MCF 10A (cell line): ENCODE measurements at places on chromosomes 11 and 22.

- no peak overlapping the region for H3K4me3 ChIP-seq
- H3K4me1 ChIP-seq, result no peaks in the 10 kb centered on the region
- no peaks in the 10 kb centered on the region for H3K27me3 ChIP-seq
- peaks cover 41% of the 10 kb centered on the region for H3K36me3 ChIP-seq
Observed at GRCh38 chr11:1277936-1278512, 31.4 kb downstream of the TOLLIP start.

GRCh38 chr11:45948356-45948755 is 25.9 kb downstream of the LARGE2 start:
- peaks cover 94% of the 10 kb centered on the region for H3K36me3 ChIP-seq
- no peaks in the 10 kb centered on the region for H3K4me1 ChIP-seq
- no peaks in the 10 kb centered on the region for H3K27me3 ChIP-seq
- no peak for DNase-seq

DNA sequence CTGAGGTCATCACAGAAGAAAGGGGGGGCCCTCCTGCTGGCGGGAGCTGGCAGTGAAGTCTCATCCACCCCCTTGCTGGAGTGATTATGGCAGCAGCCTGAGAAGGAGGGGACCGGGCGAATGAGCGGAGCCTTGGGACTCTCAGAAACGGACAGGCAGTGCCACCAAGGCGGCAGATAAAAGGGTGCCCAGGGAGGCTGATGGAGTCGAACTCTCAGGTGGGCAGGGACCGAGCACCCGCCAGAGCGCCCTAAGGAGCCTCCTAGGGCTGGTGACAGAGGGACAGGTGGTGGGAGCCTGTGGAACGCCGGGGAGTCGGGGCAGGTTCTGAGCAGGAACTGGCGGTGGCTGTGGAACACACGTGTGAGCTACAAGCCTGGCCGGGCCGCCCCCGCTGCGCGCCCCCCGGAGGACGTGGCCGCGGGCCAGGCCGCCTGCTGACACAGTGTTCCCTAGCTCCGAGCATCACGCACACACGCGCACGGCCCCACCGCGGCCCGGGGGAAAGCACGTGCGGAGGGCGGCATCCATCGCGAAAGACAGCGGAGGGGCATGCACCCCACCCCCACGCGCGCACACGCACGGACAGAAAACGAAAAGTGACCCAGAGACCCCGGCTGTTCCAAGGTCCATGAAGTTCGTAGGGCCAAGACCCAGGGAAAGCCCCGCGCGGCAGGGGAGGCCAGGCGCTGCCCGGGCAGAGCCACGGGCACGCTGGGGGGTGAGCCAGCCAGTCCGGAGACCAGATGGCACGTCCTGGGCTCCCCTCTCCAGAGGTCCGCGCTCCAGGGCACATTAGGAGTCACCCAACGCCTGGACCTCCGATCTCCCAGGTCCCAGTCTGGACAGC is 1.0 kb downstream of the VWCE start:
- peaks cover 22% of the 10 kb centered on the region for H3K4me1 ChIP-seq
- peak overlapping the region; percentile 39 for H3K27ac ChIP-seq
- H3K27me3 ChIP-seq, result peaks cover 24% of the 10 kb centered on the region
- peak overlapping the region; percentile 44 for H3K4me3 ChIP-seq
- no peak for DNase-seq

GRCh38 chr22:23144432-23144831 is 845 bp upstream of the RAB36 start:
- H3K27me3 ChIP-seq, result no peaks in the 10 kb centered on the region
- H3K4me3 ChIP-seq, result no peak overlapping the region
- DNase-seq, result no peak
- no peaks in the 10 kb centered on the region for H3K36me3 ChIP-seq
- no peak overlapping the region for H3K27ac ChIP-seq

- DNase-seq, result no peak
- H3K4me3 ChIP-seq, result no peak overlapping the region
- peaks cover 34% of the 10 kb centered on the region for H3K4me1 ChIP-seq
- H3K27me3 ChIP-seq, result no peaks in the 10 kb centered on the region
- no peak overlapping the region for H3K27ac ChIP-seq
Observed at GRCh38 chr11:85823816-85824215, 12.9 kb upstream of the SYTL2 start.

GRCh38 chr11:134032501-134033091 is 36.3 kb upstream of the JAM3 start:
- H3K27me3 ChIP-seq, result no peaks in the 10 kb centered on the region
- no peak for DNase-seq
- peaks cover 31% of the 10 kb centered on the region for H3K4me1 ChIP-seq
- no peak overlapping the region for H3K27ac ChIP-seq

DNA sequence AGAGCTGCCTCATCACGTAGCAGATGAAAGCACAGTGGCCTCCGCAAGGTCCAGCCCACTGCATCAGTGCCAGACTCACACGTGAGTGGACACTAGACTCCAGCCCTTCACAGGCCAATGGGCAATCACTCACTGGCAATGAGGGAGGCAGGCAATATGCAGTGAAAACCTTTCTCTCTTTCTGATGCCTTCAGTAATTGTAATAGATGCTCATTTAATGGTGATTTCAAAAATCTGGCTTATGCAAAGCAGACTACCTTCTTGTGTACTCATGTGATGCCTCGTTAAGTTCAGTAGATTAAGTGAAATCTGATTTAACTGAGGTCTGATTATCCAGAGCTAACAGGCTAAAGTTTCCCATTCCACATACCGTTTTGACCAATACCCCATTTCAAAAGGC is 546.9 kb downstream of the MIAT start:
- no peaks in the 10 kb centered on the region for H3K36me3 ChIP-seq
- no peaks in the 10 kb centered on the region for H3K27me3 ChIP-seq
- DNase-seq, result no peak
- H3K4me3 ChIP-seq, result no peak overlapping the region

- DNase-seq, result no peak
- H3K4me3 ChIP-seq, result no peak overlapping the region
- no peaks in the 10 kb centered on the region for H3K27me3 ChIP-seq
- H3K27ac ChIP-seq, result no peak overlapping the region
Observed at GRCh38 chr11:66674964-66675602, 2.6 kb downstream of the RBM4B start.

DNA sequence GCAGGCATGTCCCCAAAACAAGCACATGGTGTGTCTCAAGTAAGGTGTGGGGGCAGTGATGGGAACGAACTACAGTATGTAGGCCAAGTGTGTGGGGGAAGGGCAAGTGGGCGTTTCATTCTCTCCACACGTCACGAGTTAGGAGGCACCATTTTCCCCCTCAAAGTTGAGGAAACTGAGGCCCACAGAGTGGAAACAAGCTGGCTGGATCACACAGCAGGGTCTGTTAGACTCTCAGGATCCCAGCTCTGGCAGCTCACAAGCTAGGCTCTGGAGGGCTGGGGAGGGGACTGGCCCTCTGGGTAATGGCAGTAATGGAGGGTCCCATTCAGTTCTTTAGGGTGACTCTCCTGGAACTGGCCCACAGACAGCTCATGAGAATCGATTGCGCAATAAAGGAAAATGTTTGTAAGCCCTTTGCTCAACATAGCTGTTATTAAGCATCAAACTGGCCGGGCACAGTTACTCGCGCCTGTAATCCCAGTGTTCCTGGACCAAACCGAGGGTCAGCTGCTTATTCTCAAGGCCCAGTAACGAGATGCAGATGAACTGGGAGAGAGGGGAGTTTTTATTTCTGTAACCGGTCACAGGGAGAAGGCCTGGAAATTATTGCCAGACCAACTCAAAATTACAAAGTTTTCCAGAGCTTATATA is 24.1 kb upstream of the TUB start:
- peak; percentile 39 for DNase-seq
- H3K27ac ChIP-seq, result no peak overlapping the region
- peaks cover under 1% of the 10 kb centered on the region for H3K27me3 ChIP-seq
- H3K4me3 ChIP-seq, result no peak overlapping the region

DNA sequence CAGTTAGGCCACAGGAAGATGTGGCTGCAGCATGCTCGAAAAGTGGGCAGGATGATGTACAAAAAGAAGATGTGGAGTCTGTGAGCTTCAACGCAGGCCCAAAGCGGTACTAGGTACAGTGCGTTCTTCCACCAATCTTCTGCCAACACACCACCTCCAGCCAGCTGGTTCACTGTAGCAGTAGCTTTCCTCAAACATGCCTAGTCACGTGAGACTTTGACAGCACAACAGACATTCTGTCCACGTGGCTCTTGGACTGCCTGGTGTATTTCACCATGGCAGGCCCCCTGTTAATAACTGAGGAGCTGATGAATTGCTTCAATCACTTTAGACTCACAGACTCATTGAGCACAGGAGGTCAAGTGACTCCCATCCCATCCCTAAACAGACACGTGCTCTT is 14.1 kb downstream of the SYN3 start:
- no peaks in the 10 kb centered on the region for H3K4me1 ChIP-seq
- no peak for DNase-seq
- no peaks in the 10 kb centered on the region for H3K36me3 ChIP-seq
- no peak overlapping the region for H3K27ac ChIP-seq

DNA sequence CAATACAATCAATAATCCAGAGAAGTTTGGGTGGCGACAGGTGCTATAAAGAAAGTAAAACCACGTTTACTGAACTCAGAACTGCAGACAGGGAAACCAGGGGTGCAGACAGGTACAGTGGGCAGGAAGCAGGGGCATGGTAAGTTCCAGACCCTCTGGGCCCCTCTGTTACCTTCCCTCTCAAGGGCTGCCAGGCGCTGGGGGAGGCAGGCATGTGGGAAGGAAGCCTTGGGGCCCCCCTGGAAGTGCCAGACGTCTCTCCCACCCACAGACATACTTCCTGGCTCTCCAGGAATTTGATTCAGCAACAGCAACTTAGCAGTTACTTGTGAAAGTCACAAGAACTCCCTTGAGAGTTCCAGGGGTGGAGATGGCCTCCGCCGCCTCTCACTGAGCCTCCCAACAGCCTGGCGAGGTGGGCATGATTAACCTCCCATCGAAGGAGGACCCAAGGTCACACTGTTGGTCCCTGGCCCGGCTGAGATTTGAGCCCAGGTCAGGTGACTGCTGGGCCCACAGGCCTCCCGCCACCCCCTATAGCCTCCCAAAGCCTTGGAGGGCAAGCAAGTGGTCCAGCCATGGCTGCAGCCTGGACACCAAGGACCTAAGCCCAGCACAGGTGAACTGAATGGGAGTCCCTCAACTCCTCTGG is 14.1 kb upstream of the TSKU start:
- no peak for DNase-seq
- H3K4me3 ChIP-seq, result peak overlapping the region; percentile 4
- H3K36me3 ChIP-seq, result no peaks in the 10 kb centered on the region
- no peaks in the 10 kb centered on the region for H3K27me3 ChIP-seq

GRCh38 chr11:78351979-78352841 is 65.4 kb downstream of the GAB2 start:
- no peaks in the 10 kb centered on the region for H3K36me3 ChIP-seq
- no peaks in the 10 kb centered on the region for H3K27me3 ChIP-seq

DNA sequence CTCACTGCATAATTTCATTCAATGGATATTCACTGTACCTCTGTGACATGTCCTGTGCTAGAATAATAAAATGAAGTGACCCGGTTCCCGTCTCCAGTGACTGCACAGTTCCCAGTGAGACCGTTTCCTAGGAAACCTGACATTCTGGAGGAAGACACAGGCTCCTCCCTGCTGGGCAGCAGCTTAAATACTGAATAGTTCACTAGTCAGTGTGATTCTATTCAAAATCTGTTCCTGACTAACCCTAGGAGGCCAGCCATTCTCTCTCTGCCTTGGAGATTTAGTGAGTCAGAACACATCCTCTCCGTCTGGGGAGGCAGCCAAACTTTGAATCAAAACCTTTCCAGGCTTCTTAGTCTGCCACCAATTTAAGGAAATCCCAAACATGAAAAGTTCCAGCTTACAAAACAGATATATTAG is 11.3 kb downstream of the TRIM66 start:
- H3K27me3 ChIP-seq, result no peaks in the 10 kb centered on the region
- peaks cover 51% of the 10 kb centered on the region for H3K36me3 ChIP-seq
- H3K4me1 ChIP-seq, result peaks cover 15% of the 10 kb centered on the region
- peak overlapping the region; percentile 91 for H3K27ac ChIP-seq
- H3K4me3 ChIP-seq, result peak overlapping the region; percentile 21

DNA sequence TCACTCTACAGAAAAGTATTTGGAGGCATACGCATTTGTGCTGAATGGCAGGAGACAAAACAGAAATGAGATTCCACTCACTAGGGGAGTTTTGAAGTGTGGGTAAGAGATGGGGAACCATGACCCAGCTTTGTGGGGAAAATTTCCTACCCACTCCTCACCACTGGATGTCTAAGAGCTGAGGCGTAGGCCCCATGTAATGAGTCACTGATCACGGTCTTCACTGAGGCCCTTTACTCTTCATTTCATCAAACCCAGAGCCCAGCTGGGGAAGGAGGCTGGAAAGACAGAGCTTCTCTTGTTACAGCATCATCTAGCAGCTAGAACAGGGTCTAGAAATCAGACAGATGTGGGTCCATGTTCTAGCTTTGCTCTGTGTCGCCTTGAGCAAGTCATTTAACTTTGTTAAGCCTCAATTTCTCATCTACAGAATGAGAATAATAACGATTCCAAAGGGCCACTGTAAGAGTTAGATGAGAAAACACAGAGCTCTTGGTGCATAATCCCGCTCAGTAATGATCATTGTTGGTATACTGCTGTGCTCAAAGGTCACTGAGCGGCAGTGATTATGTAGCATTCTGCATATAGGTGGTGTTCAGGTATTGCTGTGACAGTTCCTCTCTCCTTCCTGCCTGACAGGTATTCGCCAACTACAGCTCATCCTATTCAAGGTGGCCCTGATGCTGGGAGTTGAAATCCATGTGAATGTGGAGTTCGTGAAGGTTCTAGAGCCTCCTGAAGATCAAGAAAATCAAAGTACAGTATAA is 97.2 kb downstream of the MICAL2 start:
- peak overlapping the region; percentile 32 for H3K27ac ChIP-seq
- H3K4me1 ChIP-seq, result peaks cover 9% of the 10 kb centered on the region
- no peaks in the 10 kb centered on the region for H3K27me3 ChIP-seq
- no peak overlapping the region for H3K4me3 ChIP-seq
- peaks cover 32% of the 10 kb centered on the region for H3K36me3 ChIP-seq

- peaks cover 12% of the 10 kb centered on the region for H3K4me1 ChIP-seq
- DNase-seq, result no peak
- no peak overlapping the region for H3K4me3 ChIP-seq
- H3K27ac ChIP-seq, result no peak overlapping the region
Observed at GRCh38 chr11:34891611-34892010, 24.6 kb downstream of the APIP start.

DNA sequence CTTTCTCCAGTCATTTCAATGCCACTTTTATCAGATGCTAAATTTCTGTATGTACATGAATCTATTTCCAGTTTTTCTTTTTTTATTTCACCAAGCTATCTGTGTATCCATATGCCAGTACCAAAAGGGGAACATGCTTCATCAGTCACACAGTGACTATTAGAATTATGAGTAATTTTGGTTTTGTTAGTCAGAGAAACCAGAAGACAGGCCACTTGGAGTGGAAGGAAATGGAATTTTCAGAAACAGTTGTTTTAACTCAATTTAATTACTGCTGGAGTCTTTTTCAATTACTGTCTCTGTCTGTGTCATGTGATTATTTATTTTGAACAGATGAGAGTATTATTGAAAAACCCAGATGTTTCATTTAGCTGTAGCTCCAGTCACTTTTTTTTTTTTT is 84.6 kb upstream of the ANO3 start:
- peaks cover 64% of the 10 kb centered on the region for H3K27me3 ChIP-seq
- no peaks in the 10 kb centered on the region for H3K4me1 ChIP-seq
- H3K4me3 ChIP-seq, result no peak overlapping the region
- H3K36me3 ChIP-seq, result no peaks in the 10 kb centered on the region
- DNase-seq, result no peak
